ENCODE measurements at places on chromosomes 5 and 9.

DNA sequence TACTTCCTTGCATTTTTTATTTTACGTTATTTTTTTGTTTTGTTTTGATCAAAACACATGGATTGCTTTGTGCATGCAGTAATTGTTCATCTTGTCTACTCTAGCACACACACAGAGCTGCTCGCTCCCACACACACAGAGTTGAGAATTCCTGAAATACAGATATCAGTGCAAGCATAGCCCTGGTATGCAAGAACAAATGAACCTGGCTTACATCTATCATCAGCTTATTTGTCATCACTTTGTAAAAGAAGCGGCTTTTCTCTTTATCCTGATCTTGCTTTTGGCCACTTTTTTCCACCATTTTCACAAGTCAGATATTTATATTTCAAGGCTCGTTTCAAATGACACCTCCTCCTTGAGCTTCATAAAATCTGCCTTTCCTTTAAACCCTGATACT, 1435.7 kb downstream of the MAT2B start:
- DNase-seq, result no peak

DNA sequence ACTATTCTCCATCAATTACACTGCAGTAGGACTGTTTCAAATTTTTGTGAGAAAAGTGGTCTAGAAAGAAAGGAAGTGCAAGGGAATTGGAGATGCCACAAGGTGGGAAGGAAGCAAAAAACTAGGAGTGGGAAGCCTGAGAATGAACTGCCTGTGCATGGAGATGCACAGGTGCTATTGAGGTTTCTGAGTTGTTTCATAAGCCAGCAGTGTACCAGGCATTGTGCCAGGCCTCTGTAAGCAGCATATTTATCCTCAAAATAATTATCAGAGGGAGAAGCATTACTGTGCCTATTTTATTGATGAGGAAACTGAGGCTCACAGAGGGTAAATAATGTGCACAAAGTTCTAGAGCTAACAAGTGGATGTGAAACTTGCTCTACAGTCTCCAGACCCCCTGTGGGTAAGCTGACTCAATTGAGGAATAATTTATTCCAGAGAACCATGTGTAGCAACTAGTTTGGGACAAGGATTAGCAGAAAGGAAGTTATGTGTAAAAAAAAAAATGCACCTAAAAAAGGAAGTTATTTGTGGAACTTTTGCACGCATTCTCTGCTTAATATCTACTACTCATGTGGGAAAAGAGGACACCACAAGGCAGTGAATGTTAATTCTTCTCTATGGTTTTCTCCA, 96.7 kb downstream of the SNCAIP start:
- DNase-seq, result no peak

DNA sequence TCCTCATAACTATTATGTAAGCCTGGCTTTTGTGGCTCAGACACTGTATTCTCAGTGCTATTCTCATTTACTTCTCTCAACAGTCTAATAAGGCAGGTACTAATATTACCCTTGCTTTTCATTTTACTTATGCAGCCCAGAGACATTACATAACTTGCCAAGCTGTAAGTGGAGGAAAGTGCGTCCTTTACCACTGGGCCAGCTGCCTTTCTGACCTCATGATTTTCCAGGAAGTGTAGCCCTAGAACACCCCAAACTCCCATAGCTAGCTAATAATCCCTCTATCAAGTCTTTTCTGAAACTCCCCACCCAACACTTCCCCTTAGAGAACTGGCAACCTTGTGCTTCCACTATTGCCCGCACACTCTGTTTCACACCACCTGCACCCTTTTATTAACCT, 192.9 kb upstream of the HMHB1 start:
- DNase-seq, result no peak

DNA sequence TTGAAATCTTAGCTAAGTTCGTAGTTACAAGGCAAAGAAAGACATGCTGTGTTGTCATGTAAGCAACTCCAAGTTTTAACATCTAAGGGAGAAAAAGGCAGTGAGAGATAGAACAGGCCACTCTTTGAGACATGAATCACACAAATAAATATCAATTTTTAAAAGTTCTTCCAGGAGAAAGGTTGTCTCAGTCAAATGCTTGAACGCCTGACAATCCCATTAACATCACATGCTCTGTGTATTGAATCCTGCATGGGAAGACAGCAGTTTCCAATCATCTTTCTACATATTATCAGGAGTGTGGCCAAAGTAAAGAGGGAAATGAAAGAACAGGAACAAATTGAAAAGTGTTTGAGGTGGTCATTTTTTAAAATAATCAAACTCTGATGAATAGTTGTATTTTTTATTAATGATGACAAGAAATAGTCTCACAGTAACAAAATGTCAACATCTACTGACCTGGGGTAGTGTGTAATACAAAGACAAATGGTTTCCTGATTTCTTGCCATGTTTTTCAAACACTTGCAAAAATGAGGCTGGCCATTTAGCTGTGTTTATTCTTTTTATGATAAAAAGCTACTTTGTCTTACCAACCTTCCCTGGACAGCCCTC, 6.4 kb upstream of the C6 start:
- DNase-seq, result no peak

DNA sequence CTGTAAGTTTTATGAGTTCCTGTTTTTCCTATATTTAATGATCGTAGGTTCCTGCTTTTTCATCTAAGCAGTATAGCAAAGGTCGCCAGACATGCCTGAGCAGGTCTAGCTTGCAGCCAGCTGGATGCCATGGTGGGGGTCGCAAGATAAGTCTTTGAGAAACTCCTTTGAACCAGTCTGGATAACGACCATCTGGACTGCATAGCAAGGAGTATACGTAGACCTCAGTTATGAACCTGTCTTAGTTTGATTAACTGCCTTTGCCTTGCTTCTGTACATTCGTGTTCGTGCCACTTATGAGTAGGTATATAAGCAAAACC, 8.4 kb upstream of the SPATA31E1 start:
- DNase-seq, result no peak

DNA sequence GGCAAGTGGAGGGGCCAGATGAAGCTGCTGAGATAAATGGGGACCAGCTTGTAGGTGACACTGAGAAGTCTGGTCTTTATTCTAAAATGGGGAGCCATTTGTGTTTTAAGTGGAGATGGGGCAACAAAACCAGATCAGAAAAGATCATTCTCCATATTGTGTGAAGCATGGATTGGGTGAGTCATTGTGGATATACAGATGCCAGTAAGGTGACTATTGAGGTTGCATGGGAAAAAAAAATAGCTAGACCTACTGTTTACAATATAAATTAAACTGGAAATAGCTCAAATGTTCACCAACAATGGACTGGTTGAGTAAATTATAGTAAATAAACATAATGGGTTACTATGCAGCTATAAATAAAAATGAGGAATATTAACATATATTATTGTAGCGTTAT, 5.4 kb upstream of the MAP1B start:
- no peak for DNase-seq
